EL (cell line): ENCODE measurements at places on chromosomes 12 and 14.

DNA sequence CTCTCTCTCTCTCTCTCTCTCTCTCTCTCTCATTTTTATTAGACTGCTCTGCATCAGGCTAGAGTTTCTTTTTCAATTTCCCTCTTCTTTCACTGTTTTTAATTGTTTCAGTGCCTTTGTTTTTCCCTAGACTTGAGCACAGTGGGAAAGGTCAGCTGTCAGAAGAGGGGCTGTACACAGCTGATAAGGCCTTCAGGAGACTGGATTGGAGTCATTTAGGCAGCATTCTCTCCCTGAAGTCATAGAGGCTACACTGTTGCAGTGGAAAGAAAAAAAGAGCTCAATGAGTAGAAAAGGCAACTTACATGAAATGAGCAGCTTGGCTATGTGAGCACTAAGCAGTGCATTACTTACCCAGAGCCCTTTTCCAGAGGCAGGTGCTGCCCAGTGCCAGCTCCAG is 456.9 kb downstream of the NRXN3 start:
- no peak for DNase-seq

DNA sequence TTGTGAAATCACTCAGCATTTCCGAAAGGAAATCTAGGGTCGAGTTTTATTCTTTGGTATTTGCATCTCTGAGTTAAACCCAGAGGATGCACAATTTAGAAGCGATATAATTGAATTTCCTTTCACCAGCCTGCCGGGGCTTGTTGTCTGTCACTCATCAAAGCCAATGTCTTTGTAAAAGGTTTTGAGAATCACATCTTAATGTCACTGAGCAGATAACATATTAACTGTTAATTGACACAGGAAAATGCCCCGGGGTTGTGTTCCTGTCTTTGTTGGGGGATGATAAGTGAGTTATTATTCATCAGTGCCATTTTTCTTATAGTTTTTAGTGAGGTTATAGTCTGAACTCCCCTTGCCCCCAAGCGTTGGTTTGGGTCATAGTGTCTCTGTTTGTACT is 73.4 kb downstream of the DUSP6 start:
- DNase-seq = no peak

- no peak for DNase-seq
These were observed 127.2 kb downstream of the CMAS start for GRCh38 chr12:22173177-22173576.

DNA sequence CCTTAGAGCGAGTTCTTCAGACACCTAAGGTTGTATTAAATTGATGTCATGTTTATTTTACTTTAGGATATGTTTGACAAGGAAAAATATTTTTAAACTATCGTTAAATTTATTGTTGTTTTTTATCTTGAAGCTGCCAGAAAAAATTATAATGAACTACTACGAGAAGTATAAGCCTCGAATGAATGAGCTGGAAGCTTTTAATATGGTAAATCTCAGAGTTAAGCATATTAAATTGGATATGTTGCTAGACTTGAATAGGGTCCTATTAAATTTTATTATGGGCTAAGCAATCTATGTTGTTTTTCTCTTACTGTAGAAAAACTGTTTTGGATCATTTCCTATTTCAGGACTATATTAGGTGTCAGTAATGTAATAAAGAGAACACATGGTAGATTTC is 118.2 kb downstream of the METTL25 start:
- no peak for DNase-seq

DNA sequence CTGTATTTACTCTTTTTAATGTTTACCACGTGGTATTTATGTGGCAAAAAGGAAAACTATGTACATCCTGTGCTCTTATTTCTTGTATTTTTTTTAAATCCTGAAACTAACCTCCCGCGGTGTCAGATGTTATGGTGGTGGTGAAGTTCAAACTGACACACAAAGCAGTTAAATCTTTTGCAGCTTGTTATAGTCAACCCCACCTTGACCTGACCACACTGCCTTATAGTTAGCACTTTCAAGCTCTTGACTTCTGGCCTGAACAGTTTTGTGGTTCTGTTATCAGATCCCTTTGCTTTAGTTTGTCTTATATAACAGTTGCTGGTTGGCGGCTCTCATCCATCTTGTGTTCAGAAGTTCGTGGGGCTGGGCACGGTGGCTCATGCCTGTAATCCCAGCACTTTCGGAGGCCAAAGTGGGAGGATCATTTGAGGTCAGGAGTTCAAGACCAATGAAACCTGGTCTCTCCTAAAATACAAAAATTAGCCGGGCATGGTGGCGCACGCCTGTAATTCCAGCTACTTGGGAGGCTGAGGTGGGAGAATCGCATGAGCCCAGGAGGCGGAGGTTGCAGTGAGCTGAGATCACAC is 2.1 kb downstream of the UNG start:
- DNase-seq = no peak

GRCh38 chr14:35390577-35391387 is 13.8 kb downstream of the NFKBIA start:
- peak; percentile 47 for DNase-seq

DNA sequence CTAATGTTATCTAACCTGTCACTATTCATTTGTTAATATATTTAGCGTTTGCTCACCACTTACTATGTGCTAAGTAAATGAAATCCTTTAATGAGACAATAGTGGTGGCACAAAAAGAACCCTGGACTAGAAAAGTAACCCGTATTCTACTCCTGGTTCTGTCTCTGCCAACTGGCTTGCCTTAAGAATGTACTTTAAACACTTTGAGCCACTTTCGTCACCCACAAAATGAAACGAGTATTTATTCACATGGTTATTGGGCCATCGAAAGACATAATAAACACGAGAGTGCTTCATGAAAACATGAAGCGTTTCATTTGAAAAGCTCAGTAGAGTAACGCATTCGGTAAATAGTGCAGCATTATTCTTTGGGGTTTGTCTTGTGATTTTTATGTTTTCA is 254.7 kb downstream of the EGLN3 start:
- no peak for DNase-seq

GRCh38 chr12:69068448-69068847 is 135.5 kb upstream of the CPM start:
- peak; percentile 66 for DNase-seq

GRCh38 chr14:28767030-28767852 is 654 bp downstream of the FOXG1 start:
- DNase-seq = no peak

DNA sequence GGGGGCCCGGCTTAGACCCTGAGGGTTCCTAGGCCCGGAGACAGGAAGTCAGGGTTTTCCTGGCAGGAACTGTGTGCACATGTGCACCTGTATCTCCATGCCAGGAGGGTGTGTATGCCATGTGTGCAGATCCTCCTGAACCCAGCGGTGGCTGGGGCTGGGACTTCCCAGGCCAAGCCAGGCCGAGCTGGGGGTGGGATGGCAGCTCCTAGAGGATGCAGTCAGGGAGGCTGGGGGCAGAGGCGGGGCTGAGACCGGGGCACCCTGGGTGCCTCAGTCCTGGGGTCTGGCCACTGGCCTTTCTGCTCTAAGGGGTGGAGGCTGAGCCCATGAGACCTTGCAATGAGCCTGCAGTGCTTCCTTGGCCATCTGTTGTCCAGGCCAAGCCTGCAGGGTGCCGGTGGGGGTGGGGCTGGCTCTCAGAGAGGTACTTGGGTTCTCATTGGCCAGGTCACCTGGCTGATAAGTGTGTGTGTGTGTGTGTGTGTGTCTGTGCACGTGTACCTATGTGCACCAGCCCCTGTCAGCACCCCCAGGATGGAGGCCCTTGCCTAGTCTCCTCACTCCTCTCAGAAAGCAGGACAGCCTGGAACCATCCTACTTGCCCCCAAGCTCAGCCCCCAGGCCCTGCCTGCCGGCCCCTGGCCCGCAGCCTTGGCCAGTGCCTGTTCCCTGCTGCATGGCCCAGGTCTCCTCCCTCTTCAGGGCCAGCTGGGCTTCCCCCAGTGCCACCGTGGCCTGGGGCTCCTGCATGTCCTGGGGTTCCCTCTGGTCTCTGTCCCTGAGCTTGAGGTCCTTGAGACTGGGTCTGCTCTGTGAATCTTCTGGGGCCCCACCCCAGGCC is 10.6 kb upstream of the TNFAIP2 start:
- no peak for DNase-seq

- DNase-seq = no peak
These were observed 5.6 kb downstream of the GON7 start for GRCh38 chr14:93201155-93201704.

DNA sequence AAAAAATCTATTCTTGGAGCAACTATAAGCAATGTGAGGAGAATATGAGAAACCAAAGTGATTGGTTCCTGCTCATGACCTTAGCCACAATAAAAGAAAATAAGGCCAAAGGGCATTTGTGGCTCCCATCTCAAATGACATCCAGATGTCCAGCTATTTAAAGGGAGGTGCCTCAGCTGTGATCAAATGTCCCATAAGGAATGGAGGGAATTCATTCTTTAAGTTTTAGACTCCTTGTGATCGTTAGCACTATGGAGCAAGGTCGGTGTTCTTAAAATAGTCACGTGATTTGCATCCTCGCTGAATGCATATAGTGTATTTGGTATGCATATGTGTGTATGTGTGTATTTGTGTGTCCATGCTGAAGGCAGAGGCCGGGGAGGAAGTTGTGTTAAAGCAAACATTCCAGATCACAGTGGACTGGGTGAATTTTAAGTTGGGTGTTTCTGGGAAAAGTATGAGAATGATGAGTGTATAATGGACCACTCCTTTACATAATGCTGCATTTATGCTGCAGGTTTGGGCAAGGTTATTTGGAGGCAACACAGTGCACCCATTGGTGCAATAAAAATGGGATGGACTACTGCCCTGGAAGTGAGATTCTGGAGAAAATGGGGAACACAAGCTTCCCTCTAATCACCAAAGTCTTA is 5.6 kb upstream of the E2F7 start:
- no peak for DNase-seq

DNA sequence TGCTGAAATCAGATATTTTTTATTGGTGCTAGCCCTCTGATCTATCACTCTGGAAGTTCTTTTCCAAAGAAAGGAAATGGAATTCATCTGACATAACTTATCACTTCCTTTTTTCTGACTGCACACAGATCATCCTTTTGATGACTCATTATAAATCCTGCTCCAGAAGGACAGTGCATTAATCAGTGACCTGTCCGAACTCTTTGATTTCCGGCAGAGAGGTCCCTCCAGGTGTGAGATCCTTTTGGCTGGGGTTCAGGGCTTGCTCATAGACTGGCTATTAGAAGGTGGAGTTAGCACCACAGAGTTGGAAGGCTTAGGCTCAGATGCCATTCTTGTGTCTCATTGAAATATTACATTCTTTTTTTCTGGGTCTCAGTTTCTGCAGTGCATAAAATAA is 328.2 kb downstream of the ZFP36L1 start:
- DNase-seq = peak; percentile 88

DNA sequence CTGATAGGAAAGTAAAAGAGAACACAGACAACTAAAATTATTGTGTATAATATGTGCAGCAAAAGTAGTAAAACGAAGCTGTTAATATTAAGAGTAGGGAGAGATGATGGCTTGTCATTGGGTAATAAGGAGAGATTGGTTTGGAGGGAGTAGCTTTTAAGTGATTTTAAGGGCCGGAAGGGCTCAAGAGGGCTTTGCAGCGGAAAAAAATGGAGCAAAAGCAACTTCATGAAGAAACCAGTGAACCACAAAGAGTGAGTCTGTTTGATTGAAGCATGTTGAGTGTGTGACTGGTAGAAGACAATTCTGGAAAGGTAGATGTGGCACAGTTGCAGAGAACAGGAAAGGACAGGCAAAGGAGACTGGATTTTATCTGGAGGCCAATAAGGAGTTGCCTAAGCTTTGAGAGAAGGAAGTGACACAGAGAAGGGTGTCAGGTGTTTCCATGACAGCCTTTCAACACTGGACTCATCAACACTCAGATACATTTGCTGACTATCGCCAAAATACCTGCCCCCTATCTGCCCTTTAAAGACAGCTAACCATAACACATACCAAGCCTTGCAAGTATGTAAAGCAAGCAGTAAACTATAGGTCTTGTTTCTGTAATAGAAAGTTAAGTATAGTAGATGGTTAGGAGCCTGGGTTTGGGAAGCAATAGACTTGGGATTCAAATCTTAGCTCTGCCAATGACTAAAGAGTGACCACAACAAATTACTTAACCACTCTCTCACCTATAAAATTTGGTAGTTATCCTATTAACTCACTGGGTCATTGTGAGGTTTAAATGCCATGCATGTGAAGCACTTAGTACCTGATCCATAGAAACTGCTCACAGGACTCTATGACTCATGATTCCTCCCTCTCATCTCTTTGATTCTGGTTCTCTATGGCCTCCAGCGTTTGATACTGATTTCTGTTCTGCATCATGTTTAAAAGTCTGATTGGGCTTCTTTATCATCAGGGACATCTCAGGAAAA is 117.3 kb upstream of the LMNTD1 start:
- DNase-seq = peak; percentile 26

GRCh38 chr14:72745991-72746980 is 147.6 kb downstream of the DPF3 start:
- DNase-seq = peak; percentile 93

GRCh38 chr12:88549929-88550328 is 30.3 kb downstream of the KITLG start:
- no peak for DNase-seq

DNA sequence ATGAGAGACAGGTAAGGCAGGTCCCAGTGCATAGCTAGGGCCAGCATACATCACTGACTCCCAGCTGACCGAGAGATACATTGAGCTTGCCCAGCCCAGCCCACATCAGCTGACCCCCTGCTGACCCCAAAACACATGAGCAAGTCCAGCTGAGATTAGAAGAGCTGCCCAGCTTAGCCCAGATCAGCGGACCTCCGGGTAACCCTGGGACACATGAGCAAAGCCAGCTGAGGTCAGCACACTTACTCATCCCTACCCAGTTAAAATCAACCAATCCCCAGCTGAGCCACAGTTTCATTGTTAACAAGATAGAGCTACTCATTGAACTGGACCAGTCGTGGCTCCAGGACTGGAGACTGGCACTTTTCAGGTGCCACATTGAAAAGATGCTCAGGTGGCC is 21.8 kb upstream of the FBXO34 start:
- DNase-seq = peak; percentile 25

DNA sequence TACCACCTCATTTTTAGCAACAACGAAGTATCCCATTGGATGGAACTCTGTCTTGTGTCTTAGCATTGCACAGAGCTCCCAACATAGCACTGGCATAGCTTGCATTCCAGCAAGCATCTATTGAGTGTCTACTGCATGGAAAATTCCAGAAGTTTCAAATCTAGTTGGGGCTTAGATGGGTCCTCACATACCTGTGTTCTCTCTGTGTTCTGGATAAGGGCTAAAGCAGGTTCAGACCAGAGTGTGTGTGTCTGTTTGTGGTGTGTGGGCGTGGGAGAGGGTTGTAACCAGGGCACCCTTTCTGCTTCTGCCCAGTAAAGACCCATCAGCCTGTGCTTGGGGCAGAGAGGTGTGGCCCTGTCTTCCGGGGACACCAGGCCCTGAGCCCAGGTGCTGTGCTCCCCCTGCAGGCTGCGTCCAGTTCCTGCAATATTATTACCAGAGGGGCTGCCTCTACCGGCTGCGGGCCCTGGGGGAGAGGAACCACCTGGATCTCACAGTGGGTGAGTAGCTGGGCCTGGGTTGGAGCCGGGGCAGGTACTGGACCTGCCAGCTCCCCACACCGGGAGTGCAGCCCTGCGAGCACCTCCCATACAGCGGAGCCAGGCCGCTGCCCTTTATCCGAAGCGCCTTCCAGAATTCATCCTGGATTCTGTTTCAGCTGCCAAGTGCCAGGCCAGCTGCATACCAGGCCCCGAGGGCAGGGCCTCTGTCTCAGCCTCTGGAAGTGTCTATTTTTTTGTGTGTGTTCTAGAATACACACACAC is 20.3 kb downstream of the RHOF start:
- DNase-seq = peak; percentile 73
